ENCODE measurements at places on chromosomes 11 and 22. TPM values are rescaled to one million over a fixed set of nuclear protein-coding genes. Genes with fewer than 3 reads are reported as not detected.

RNF26 gene
- 13.2 TPM for total RNA-seq

FOLR3 gene
- total RNA-seq, result not detected

HBG1 gene
- total RNA-seq, result not detected

DERL3 gene
- total RNA-seq, result 0.83 TPM

TMEM45B gene
- not detected for total RNA-seq

OR10D3 gene
- not detected for total RNA-seq

OR52A1 gene
- not detected for total RNA-seq

MAPK8IP1 gene
- 3.6 TPM for total RNA-seq

EMID1 gene
- total RNA-seq, result not detected

MS4A15 gene
- total RNA-seq, result not detected

CD81 gene
- total RNA-seq, result 390 TPM

OR5M10 gene
- not detected for total RNA-seq

NDUFC2 gene
- total RNA-seq, result 76.0 TPM

MUC6 gene
- total RNA-seq, result not detected

MFNG gene
- total RNA-seq, result 0.28 TPM

CREB3L1 gene
- total RNA-seq, result 82.1 TPM

IFITM10 gene
- total RNA-seq, result 1.5 TPM

ATG13 gene
- 75.2 TPM for total RNA-seq

OR4A16 gene
- not detected for total RNA-seq

OR9Q2 gene
- not detected for total RNA-seq

MPST gene
- total RNA-seq, result 69.2 TPM

WNT11 gene
- total RNA-seq, result 0.37 TPM

GALR3 gene
- total RNA-seq, result not detected

OR52I1 gene
- not detected for total RNA-seq

AIFM3 gene
- 0.59 TPM for total RNA-seq

DEFB131B gene
- not detected for total RNA-seq

NTM gene
- total RNA-seq, result 168 TPM

RAPSN gene
- 0.05 TPM for total RNA-seq

Data from smooth muscle cell of the umbilical artery (primary cell).